Effector memory CD8-positive, alpha-beta T cell (primary cell): ENCODE measurements at places on chromosomes 12 and 14.

DNA sequence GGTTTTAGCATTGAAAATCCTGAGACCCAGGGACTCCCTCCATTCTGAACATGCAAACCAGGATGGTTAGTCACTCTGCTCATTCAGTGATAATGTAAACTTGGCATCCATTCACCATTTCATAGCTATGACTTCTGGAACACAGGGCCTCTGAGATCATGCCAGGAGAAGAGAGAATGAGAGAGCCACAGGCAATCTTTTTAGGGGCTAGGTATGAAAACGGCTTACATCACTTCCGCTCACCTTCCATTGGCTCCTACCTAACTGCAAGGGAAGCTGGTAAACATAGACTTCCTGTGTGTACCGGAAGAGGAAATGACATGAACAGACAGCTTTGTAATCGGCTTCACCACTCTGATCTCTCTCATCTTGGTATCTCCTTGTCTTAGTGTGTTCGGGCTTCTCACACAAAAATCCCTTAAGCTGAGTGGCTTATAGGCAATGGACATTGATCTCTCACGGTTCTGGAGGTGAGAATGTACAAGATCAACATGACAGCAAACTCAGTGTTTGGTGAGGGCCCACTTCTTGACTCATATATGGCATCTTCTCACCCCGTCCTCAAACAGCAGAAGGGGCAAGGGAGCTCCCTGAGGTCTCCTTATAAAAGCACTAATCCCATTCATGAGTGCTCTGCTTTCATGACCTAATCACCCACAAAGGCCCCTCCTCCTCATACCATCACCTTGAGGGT is 465.9 kb upstream of the TBX3 start:
- no peaks in the 10 kb centered on the region for H3K36me3 ChIP-seq
- H3K4me3 ChIP-seq, result no peak overlapping the region
- DNase-seq, result no peak
- H3K27me3 ChIP-seq, result no peaks in the 10 kb centered on the region

DNA sequence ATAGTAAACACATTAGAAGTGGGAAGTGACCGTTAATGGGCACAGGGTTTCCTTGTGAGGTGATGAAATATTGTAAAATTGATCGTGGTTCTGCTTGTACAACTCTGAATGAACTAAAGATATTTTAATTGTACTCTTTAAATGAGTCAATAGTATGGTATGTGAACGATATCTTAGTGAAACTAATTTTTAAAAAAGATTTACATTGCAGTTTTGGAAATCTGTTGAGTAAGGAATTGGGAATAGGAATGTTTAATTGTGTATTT is 1.7 kb downstream of the ZNF410 start:
- peak overlapping the region; percentile 97 for H3K27ac ChIP-seq
- peak overlapping the region; percentile 91 for H3K4me3 ChIP-seq
- H3K4me1 ChIP-seq, result peaks cover 29% of the 10 kb centered on the region
- no peak for DNase-seq
- no peaks in the 10 kb centered on the region for H3K27me3 ChIP-seq

DNA sequence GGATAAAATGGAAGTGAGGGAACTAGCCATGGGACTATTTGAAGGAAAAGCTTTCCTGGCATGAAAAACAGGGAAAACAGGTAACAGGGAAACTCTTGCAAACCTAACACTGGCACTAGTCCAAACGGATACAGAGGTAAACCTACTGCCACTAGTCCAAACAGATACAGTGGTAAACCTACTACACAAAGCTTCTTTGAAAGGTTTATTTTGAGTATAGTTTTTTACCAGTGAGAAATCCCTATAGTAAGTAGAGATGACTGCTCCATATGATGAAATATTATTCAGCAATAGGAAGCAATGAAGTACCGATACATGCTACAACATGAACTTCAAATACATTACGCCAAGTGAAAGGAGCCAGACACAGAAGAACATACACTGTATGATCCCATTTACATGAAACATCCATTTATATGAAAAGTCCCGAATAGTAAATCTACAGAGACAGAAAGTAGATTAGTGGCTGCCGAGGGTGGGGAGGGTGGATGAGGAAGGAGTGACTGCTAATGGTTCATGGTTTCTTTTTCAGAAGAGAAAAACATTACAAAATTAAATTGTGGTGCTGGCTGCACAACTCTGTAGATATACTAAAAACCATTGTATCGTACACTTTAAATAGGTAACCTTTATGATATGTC is 25.5 kb downstream of the SPTLC2 start:
- H3K36me3 ChIP-seq, result peaks cover 14% of the 10 kb centered on the region
- H3K27ac ChIP-seq, result peak overlapping the region; percentile 28
- no peaks in the 10 kb centered on the region for H3K27me3 ChIP-seq
- H3K4me1 ChIP-seq, result peaks cover 34% of the 10 kb centered on the region
- H3K4me3 ChIP-seq, result no peak overlapping the region

DNA sequence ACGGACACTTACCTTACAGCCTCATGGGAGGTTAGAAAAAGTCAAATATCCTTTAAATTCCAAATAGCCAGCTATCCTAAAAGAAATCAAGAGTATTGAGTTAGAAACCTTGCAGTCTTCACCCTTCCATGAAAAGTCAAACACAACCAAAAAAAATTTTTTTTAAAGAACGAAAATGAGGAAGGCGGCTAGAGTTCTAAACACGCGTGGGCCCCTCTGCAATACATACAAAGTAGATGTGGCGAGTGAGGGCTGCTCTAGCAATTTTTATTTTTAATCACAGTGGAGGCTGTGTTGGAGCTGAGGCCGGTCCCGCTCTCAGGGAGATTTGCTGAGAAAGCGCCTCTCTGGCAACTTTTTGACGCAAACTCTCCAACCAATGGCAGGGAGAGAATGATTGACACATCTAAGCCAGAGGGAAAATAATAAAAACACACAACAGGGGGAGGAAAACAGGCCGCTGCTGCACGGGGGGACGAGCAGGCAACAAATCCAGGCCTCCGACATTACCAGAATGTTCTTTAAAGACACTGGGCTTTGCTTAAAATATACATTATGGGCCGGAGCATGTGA is at the start of gene OTX2:
OTX2 (minus strand) TSS at position 333 of the 573 bp plus-strand sequence. CDS start 5,023 bp downstream, outside the sequence.
- H3K4me1 ChIP-seq, result peaks cover 12% of the 10 kb centered on the region
- DNase-seq, result no peak
- no peak within 1 kb of the TSS for H3K27ac ChIP-seq
- peaks cover 95% of the 10 kb centered on the region for H3K27me3 ChIP-seq
- H3K36me3 ChIP-seq, result no peaks in the 10 kb centered on the region

- H3K27me3 ChIP-seq, result peaks cover 90% of the 10 kb centered on the region
- H3K36me3 ChIP-seq, result no peaks in the 10 kb centered on the region
- no peak overlapping the region for H3K27ac ChIP-seq
Observed at GRCh38 chr14:60722357-60723115, 1.6 kb downstream of the SIX4 start.

- no peak overlapping the region for H3K4me3 ChIP-seq
- H3K36me3 ChIP-seq, result no peaks in the 10 kb centered on the region
- H3K4me1 ChIP-seq, result no peaks in the 10 kb centered on the region
- no peak for DNase-seq
Observed at GRCh38 chr14:87133073-87133801, 859.7 kb downstream of the GALC start.

GRCh38 chr12:49776858-49777257 is 35.5 kb downstream of the TMBIM6 start:
- peaks cover 28% of the 10 kb centered on the region for H3K27me3 ChIP-seq
- H3K27ac ChIP-seq, result no peak overlapping the region
- H3K36me3 ChIP-seq, result no peaks in the 10 kb centered on the region
- H3K4me1 ChIP-seq, result peaks cover 13% of the 10 kb centered on the region

GRCh38 chr12:89363084-89363483 is 10.8 kb upstream of the DUSP6 start:
- H3K27ac ChIP-seq, result no peak overlapping the region
- DNase-seq, result no peak
- H3K4me1 ChIP-seq, result no peaks in the 10 kb centered on the region
- H3K27me3 ChIP-seq, result no peaks in the 10 kb centered on the region

DNA sequence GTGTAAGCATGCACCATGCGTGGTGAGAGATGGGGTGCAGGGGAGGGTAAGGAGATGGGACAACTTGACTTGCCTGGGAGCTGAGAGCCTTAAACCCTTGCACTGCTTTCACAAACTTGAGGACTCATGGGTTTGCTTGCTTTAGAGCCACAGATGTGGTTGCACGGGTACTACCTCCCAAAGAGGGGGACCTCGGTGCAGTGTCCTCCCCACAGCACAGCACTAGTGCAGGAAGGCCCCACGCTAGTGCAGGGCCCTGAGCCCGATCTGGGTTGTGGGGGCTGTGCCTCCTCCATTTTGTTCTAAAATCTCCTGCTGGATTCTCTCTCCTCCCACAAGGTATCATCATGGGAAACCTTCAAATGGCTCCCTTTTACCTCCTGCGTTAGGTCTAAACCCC is 11.2 kb downstream of the KRT72 start:
- H3K4me3 ChIP-seq, result no peak overlapping the region
- peaks cover 27% of the 10 kb centered on the region for H3K4me1 ChIP-seq

- H3K4me1 ChIP-seq, result no peaks in the 10 kb centered on the region
- no peak overlapping the region for H3K4me3 ChIP-seq
- no peak overlapping the region for H3K27ac ChIP-seq
- no peaks in the 10 kb centered on the region for H3K36me3 ChIP-seq
- peaks cover 21% of the 10 kb centered on the region for H3K27me3 ChIP-seq
- DNase-seq, result no peak
Observed at GRCh38 chr14:24418492-24418873, 11.0 kb downstream of the CBLN3 start.

DNA sequence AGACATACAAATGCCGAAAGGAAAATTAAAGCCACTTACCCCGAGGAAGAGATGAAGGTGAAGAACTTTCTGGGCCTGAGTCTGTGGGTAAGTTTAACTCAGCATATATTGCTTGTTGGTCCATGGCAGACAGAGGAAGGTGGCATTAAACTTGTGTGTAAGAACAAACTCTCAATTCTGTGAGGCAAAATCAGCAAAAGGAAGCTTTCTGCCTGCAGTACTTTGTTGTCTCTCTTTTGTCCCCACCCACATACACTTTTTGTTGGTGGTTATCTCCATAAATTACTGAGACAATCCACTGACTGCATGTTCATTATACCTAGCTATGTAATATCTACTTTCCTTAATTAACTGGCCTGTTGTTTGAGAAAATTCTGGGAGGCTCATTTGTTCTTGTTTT is at the start of gene KLRB1:
KLRB1 (minus strand) TSS at position 201 of the 400 bp plus-strand sequence; CDS start at position 124, 77 bp downstream.
- peak within 1 kb of the TSS; percentile 89 for H3K27ac ChIP-seq
- H3K4me3 ChIP-seq, result peak within 1 kb of the TSS; percentile 81
- DNase-seq, result no peak
- H3K27me3 ChIP-seq, result no peaks in the 10 kb centered on the region
- H3K4me1 ChIP-seq, result peaks cover 38% of the 10 kb centered on the region

GRCh38 chr14:34610101-34610500 is 19.8 kb downstream of the SNX6 start:
- no peaks in the 10 kb centered on the region for H3K27me3 ChIP-seq
- no peak overlapping the region for H3K4me3 ChIP-seq
- H3K27ac ChIP-seq, result peak overlapping the region; percentile 70

DNA sequence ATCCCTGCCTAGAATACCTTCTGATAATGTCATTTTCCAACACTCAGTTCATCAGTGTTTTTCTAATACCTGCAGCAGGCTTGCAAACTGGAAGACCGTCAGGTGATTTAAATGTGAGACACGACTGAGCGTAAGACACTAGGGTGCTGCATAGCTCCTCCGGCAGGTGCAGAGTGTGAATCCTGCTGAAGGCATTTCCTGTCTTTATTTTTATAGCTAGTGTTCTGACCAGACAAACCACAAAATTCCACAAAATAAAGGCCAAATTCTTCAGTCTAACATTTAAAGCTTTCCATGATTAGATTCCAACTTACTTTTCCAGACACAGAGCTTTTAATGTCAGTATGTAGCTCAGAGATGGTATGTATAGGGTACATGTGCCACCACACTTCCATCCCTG is 70.7 kb downstream of the BBS10 start:
- no peaks in the 10 kb centered on the region for H3K36me3 ChIP-seq
- H3K27ac ChIP-seq, result no peak overlapping the region
- H3K4me1 ChIP-seq, result no peaks in the 10 kb centered on the region
- H3K27me3 ChIP-seq, result peaks cover 31% of the 10 kb centered on the region
- DNase-seq, result no peak

- DNase-seq, result no peak
- H3K27me3 ChIP-seq, result no peaks in the 10 kb centered on the region
- H3K4me3 ChIP-seq, result no peak overlapping the region
- no peaks in the 10 kb centered on the region for H3K36me3 ChIP-seq
Observed at GRCh38 chr12:28242496-28243309, 52.4 kb downstream of the CCDC91 start.

GRCh38 chr12:70994217-70994788 is 73.8 kb upstream of the PTPRR start:
- H3K27ac ChIP-seq, result no peak overlapping the region
- no peaks in the 10 kb centered on the region for H3K36me3 ChIP-seq
- H3K4me3 ChIP-seq, result no peak overlapping the region
- H3K4me1 ChIP-seq, result no peaks in the 10 kb centered on the region
- no peak for DNase-seq

GRCh38 chr14:55125403-55125802 is 3.6 kb upstream of the LGALS3 start:
- peaks cover 31% of the 10 kb centered on the region for H3K4me1 ChIP-seq
- H3K27me3 ChIP-seq, result no peaks in the 10 kb centered on the region
- no peak for DNase-seq
- peak overlapping the region; percentile 65 for H3K4me3 ChIP-seq
- H3K27ac ChIP-seq, result peak overlapping the region; percentile 87

- H3K27ac ChIP-seq, result no peak overlapping the region
- DNase-seq, result no peak
- H3K4me1 ChIP-seq, result no peaks in the 10 kb centered on the region
- H3K27me3 ChIP-seq, result no peaks in the 10 kb centered on the region
- no peak overlapping the region for H3K4me3 ChIP-seq
Observed at GRCh38 chr14:84543859-84544258, 986.1 kb upstream of the FLRT2 start.

DNA sequence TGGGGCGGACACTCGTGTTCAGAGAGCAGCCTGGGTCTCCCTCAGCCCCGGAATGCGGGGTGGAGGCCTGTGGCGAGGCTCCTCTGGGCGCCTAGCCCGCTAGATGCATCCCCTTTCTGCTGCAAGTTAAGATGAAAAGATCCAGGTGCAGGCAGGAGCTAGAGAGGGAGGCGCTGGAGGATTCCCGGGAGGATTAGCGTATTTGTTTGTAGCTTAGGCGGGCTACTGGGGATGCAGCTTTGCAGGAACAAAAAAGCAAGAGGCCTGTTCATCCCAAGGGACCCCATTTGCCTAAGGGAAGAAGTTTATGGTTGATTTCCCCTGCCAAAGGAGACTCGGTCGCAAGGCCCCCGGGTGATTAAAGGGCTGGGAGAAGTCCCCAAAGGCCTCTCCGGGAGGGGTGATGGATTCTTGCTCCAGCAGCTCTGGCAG is 824 bp downstream of the CCDC177 start:
- no peaks in the 10 kb centered on the region for H3K36me3 ChIP-seq
- no peak for DNase-seq
- H3K4me1 ChIP-seq, result peaks cover 9% of the 10 kb centered on the region
- H3K27me3 ChIP-seq, result peaks cover 47% of the 10 kb centered on the region
- H3K27ac ChIP-seq, result no peak overlapping the region

DNA sequence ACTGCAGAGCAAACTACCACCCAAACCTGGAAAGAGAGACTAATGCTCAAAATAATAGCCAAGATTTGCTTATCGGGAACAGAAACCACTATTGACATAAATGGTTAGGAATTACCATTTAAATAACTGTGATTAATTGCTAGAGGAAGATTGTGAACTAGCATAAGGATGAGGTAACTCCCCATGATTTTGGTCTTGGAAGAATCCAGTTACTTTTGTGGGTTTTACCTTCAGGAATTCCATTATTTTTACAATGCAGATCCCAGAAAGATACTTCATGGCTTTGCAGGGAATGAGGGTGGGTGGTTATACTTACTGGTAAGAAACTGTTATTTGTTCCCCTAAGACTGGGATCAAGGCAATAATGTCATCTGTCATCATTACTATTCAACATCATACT is 652.9 kb upstream of the FLRT2 start:
- no peaks in the 10 kb centered on the region for H3K27me3 ChIP-seq
- no peak overlapping the region for H3K4me3 ChIP-seq
- no peak overlapping the region for H3K27ac ChIP-seq
- H3K36me3 ChIP-seq, result no peaks in the 10 kb centered on the region
- no peak for DNase-seq
